Right hindlimb (tissue), 1 donor: ENCODE measurements at places on chromosomes 3 and 15.
A peak's percentile ranks its signal among the peaks of the same experiment; 100 is the strongest.

GRCh38 chr3:53104762-53105161 is 25.5 kb downstream of the RFT1 start:
- no peak for DNase-seq

DNA sequence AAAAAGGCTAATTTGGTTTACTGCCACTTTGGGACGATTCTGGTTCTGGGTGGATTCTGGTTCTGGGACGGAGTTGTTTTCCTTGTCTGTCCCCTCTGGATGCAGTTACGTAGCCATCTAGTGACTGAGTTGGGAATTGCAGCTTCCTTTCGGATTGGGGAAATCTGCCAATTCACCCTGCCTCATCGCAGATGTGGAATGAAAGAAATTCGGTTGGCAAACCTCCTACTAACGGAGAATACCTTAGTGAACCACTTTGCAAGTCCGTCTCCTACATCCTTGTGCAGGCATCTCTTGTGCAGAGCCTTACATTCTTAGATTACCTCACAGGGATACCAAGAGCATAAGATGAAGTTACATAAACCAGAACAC is 31.5 kb upstream of the AP4E1 start:
- peak; percentile 81 for DNase-seq

DNA sequence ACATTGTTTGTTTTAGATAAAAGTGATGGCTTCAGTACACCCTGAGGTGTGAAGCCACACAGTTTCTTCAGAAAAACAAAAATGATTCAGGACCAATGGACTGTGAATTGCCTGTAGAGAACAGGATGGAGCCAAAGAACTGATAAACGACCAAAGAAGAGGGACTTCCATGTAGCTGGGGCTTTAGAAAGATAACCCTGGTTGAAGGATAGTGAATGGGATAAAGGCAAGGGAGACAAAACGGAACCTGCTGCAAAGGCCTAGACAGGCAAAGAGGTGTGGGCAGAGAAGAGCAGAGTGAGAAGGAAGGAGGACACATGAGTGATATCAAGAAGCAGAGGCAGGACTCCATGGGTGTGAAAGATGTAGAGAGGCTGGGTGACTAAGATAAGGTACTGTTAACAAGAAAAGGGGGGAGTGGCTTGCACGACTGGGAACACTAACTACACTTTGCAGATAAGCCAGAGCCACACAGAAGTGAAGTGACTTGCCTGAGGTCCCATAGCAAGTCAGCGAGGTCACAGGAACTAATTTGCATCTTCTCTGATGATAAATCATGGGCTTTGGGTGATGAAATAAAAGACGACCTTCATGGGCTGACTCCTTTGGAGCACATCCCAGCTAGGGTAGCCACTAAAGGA is 44.3 kb downstream of the RAB6B start:
- DNase-seq, result no peak

GRCh38 chr15:61327019-61327631 is 98.0 kb upstream of the RORA start:
- DNase-seq, result no peak

DNA sequence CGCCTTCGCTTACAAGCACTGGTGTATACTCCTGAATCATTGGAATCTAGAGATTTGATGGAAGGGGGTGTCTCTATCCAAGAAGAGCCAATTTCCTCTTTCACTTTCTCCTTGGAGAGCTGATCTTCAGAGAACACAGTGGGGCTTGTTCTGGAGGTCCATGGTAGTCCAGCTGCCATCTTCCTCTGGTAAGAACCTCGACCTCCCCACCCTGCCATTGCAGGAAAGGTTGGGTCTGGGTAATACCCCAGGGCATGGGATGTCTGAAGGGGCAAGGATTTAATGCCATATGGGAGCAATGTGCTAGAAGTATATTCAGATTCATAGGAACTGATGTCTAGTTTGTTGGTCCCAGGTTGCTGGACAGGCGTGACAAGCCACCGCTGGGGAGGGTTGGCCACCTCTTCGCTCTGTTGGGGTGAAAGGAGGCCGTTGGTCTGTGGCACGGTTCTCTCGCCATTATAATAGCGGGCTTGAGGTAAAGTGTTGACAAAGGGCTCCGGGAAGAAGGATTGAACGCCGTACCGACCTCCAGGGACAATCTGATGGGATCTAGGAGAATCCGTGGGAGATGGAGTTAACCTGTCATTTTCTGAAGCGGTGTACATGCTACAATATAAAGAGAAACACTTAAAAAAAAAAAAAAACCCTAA is 4.8 kb downstream of the EOMES start:
- DNase-seq, result no peak

DNA sequence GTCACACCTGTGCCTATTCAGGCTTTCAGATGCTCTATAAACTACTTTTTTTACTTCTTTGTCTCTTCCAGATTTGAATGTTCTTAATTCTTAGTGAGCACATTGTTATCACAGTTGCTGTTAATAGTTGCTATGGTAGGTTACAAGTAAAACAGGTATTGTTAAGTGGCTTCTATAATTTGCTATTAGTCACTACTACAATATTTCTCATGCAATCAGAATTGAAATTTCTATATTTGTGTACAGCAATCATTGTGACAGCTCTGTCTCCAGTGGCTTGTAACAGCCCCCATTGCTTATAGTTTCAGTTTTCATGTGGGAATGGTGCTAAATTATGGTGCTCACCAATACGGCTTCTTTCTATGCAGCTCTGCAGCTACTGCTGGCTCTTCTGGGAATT is 318.4 kb upstream of the GOLIM4 start:
- no peak for DNase-seq

DNA sequence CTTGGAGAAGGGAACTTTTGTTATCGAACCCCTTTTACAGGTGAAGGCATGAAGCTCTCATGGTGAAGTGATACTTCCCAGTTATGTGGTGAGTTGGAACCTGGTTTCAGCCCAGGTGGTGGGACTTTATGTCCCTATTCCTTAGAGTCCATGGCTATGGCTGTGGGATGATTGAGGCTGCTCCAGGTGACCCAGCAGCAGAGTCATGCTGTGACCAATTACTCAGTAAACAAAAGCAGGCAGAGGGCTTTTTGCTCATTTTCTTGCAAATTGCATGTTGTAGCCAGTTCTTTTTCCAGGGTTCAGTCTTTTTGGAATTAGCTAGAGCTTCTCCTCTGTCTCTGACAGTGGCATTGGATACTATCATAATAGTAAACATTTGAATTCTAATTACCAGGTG is 70.7 kb downstream of the CACNA2D3 start:
- no peak for DNase-seq

DNA sequence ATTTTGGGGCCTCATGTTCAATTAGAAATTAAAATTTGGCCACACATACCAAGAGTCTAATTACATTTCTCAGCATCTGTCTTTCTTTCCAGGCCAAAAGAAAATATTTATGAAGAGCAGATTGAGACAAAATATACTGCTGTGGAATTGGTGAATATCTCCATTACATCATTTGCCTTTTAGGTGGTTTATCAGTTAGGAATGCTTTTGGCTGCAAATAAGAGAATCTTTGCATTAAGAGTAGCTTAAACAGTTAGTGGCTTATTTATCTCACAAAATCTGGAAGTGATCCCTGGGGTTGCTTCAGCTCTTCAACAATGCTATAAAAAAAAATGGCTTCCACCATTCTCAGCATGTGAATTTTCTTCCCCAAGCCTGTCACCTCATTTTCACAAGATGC is 308.7 kb downstream of the MAGI1 start:
- no peak for DNase-seq

GRCh38 chr3:158769952-158770740 is 31.7 kb upstream of the MFSD1 start:
- no peak for DNase-seq

GRCh38 chr15:81284256-81285031 is 39.5 kb downstream of the STARD5 start:
- no peak for DNase-seq

- no peak for DNase-seq
Observed at GRCh38 chr3:52310861-52311575, 5.1 kb upstream of the DNAH1 start.

DNA sequence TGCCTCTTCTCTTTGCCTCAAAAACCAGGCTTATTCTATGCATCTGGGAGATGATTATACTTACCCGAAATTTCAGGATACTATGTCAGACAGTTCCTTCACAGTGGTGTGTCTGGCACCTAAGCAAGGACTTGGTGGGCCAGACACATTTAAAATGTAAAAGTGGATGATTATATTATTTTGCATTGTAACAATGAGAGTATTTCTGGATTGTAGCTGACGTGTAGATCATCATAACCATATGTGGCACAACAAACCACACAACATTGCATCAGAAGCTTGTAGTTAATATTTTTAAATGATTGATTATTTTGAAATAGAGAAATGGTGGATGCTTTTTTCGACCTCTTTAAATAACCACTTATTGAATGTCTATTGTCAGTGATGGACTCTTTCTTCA is 109.0 kb downstream of the TIGIT start:
- no peak for DNase-seq

GRCh38 chr3:128727059-128727458 is 1.1 kb downstream of the RAB7A start:
- no peak for DNase-seq

GRCh38 chr15:37099319-37100108 is 835 bp downstream of the MEIS2 start:
- DNase-seq, result peak; percentile 53

GRCh38 chr3:58588030-58588614 is 10.9 kb upstream of the FAM107A start:
- peak; percentile 53 for DNase-seq

DNA sequence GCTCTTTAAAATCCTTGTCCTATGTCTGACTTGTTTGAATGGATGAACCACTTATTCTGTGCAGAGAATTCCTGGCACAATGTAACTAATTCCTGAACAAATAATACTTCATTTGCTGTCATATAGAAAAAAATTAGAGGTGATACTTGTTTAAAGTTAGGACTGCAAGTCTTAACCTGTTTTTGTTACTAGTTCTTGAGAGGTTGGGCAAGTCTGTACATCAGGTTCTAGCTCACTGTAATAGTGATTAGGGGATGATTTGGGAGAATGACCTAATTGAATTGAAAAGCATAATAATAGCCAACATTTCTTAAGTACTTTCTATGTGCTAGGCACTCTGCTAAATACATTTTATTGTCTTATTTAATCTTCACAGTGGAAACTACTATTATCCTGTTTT is 49.3 kb downstream of the GMPS start:
- DNase-seq, result no peak

GRCh38 chr3:76362643-76363042 is 577.3 kb upstream of the ZNF717 start:
- DNase-seq, result no peak

GRCh38 chr3:49745986-49746385 is 22.2 kb upstream of the GMPPB start:
- no peak for DNase-seq

DNA sequence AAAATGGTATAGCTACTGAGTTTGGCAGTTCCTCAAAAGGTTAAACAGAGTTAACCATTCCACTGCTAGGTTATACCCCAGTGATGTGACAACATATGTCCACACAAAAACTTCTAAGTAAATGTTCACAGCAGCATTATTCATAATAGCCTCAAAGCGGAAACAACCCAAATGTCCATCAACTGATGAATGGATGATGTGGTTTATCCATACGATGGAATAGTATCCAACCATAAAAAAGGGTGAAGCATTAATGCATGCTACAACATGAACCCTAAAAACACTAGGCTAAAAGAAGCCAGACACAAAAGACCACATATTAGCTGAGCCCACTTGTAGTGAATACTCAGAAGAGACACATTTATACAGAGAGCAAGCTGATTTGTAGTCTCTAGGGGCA is 9.0 kb downstream of the XXYLT1 start:
- no peak for DNase-seq

DNA sequence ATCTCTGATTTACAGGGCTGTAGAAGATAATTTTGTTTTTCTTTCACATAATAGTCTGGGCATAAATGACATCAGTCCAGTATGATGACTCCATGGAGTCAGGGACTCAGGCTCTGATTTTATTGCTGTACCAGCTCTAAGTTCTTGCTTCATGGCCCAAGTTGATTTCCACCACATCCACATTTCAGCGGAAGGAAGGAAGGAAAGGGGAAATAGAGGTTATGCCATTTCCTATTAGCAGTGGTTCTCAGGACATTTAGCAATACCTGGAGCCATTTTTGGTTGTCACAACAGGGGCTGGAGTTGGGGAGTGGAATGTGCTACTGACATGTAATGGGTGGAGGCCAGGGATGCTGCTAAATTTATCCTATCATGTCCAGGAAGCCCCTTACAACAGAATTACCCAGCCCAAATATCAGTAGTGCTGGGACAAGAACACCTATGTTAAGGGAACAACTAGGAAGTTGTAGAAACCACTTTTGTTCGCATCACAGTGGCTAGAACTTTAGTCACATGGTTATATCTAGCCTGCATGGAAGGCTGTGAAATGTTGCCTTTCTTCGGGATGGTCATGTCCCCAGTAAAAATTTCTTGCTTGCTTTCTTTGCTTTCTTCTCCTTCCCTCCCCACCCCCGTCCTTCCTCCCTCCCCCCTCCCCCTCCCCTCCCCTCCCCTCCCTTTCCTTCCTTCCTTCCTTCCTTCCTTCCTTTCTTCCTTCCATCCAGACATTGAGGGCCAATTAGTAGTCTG is 42.1 kb downstream of the OXSR1 start:
- DNase-seq, result no peak

DNA sequence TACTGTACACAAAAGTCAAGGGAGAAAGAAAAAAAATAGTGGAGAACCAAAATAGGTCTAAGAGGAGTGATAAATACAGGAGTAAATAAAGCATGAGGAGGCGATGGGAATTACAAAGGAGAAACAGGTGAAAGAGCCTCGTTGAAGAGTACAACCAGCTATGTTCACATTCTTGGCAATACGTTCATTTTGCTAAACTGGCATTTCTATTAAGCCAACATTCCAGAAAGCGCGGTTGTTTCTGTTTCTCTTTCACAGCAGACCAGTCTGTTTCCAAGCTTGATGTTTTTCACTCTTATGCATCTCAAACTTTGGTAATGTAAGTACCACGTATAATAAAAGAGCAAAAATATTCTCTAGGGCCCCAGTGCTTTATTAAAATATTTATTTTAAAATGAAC is 74.5 kb downstream of the NSUN3 start:
- DNase-seq, result no peak

DNA sequence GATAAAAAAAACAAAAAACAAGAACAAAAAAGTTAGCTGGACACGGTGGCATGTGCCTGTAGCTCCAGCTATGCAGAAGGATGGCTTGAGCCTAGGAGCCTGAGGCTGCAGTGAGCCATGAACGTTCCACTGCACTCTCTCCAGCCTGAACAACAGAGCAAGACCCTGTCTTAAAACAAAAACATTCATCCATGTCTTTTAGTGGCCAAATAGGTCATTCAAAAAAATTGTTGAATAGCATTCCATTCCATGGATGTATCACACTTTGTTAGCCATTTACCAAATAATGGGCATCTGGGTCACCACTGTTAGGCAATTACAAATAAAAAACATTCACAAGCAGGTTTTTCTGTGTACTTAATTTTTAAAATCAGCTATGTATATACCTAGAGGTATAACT is 139.7 kb downstream of the STAG1 start:
- DNase-seq, result no peak

DNA sequence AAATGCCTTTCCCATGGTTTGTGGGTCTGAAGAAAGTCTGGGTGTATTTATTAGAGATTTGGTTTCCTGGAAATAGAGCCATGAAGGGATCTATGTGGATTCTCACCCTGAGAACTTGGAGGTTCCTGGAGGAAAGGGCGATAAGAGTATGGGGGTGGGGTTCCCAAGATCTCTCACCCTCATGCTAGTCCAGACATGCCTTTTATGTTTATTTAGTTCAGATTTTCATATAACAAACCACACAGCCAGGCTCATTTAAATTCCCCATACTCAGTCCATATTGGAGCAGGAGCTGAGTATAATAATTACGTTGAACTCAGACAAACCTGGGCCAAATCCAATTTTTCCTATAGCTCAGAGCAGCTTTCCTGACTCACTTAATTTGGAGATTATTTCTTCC is 566.6 kb downstream of the GOLGA6L6 start:
- DNase-seq, result no peak

- DNase-seq, result no peak
Observed at GRCh38 chr15:24819680-24820079, 135.1 kb upstream of the SNRPN start.
